ENCODE measurements at places on chromosomes 1 and 21.

DNA sequence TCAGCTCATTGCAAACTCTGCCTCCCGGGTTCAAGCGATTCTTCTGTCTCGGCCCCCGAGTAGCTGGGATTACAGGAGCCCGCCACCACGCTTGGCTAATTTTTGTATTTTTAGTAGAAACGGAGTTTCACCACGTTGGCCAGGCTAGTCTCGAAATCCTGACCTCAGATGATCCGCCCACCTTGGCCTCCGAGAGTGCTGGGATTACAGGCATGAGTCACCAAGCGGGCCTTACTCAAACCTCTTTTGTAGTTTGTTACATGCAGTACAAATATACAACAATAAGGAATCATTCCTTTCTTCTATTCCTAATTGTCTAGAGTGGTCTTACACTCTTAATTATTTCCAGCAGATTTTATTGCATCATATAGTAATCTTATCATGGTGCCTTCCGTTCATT lies 16.6 kb downstream of the SPATA17 start:
- DNase-seq = no peak

DNA sequence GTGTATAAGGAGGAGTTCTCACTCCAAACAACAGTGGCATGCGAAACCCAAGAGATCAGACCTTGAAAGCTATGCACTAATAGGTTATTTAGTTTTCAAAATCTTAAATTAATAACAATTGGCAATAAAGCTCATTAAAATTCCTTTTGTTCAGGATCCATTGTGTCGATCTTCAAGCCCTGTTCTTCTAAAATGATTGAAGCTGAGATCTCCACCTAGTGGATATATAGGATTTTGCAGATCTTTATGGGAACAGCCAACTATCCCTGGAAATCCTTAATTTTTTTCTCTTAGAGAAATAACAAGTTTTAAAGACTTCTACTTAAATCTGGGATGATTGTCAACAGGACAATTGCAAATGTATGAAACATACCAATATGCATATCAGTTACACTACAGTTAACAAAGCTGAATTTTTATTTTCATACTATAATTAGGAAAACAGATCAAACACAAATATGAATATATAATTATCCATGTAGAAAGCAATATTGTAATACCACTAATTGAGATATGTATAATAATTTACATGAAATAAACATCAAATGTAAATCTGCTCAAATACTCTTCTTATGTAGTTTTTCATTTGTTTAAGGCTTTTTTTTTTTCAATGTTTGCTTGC lies 43.3 kb downstream of the LRRC53 start:
- DNase-seq = peak; percentile 20

GRCh38 chr1:233907151-233907550 lies 2.7 kb downstream of the SLC35F3 start:
- DNase-seq = no peak

GRCh38 chr21:45535341-45536081 lies 6.7 kb downstream of the SLC19A1 start:
- no peak for DNase-seq

GRCh38 chr1:43801203-43801602 lies 93.9 kb downstream of the ST3GAL3 start:
- no peak for DNase-seq

- DNase-seq = no peak
Measured at GRCh38 chr1:190864013-190864641, 386.5 kb upstream of the BRINP3 start.

DNA sequence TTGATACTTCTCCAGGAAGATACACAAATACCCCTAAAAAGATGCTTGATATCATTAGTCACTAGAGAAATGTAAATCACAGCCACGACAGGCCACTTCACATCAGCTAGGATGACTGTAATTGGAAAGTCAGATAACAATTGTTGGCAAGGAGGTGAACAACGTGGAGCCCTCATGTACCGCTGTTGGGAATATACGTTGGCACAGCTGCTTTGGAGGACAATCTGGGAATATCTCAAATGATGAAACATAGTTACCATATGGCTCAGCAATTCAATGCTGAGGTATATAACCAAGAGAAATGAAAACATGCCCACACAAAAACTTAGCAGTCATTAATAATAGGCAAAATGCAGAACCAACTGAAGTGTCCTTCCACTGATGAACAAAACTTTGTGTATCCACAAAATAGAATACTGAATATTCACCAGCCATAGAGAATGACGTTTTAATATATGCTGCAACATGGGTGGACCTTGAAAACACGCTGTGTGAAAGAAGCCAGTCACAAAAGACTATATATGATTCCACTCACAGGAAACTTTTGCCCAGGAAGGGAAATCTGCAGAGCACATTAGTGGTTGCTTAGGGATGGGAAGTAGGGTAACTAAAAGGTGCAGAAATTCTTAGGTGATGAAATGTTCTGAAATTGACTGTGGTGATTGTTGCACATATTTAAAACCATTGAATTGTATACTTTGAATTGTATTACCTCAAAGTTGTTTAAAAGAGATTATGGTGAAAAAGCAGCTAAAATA lies 95.4 kb downstream of the AHCTF1 start:
- no peak for DNase-seq

DNA sequence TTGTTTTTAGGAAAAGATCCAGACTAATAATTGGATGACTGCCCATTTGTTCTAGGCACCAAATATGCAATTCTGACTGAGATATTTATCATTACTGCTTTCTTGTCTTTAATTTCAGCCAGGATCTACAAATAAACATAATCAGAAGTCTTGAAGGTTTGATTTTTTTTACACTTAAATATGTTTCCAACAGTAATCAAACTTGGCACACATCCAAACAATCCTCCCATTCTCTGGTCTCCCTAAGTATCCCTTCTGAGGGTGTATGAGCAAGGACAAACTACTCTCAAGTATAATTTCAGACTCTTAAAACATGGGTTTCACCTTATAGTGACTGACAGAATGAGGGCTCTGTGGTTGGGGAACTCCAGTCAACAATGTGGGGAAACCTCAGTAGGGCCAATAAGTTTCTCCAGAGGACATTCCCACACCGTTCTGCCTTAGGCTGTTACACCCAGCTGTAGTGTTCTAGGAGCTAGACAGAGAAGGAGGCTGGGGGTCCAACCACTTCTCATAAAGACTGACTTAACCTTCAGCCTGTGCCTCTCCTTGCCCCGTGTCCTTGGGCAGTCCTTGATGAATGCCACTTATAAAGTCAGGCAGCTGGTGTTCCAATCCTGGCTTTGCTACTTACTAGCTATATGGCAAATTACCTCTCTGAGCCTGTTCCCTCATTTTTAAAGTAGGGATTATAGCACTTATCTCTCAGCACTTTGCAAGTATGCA lies 1.5 kb upstream of the PALMD start:
- DNase-seq = no peak

DNA sequence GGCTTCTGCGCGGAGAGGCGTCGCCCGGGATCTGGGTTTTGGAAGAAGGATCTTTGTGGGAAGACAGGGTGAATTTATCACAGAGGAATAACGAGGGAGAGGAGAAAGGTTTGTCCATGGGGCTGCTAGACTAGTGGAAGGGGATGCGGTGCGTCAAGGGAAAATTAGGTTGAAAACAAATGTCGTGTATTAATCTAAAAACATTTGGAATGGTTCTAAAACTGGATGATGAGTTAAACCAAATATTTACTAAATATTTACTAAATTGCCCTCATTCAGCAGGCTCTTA lies 647 bp downstream of the RO60 start:
- no peak for DNase-seq

GRCh38 chr1:6438047-6438525 lies 13.5 kb downstream of the ESPN start:
- DNase-seq = peak; percentile 75

- no peak for DNase-seq
Measured at GRCh38 chr1:197904126-197904787, 1.8 kb downstream of the C1orf53 start.

DNA sequence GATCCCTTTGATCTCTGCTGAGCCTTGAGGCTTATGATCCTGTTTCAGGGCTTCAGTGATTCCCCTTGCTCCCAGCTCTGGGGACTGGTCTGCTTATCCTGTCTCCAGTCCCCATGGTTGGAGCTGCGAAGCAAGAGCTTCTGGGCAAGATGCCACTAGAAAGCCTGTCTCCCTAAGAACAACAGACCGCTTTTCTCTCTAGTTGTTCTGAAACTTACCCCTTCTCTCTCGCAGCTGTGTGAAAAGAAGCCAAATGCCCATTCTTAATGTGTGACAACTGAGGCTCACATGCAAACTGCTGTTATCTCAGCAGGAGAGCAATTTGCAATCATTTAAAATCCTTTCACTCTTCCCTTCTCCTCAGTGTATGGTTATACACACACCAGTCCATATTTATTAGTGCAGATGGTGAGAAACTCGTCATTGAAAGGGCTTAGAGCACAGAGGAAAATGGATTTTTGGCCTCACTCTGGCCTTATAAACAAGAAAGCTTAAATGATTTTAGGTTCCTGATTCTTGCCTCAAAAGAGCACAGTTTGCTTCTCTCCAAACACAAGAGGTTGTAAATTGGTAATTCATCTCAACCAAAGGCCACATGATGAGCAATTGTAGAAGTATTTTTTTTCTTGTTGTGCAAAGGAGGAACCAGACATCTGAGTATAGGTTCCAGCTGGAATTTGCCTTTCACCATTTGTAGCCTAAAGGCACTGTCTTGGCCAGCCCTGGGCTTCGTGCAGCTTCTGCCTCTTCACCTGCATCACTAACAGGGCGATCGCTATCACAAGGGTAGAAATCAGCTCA lies 179.2 kb upstream of the LMO4 start:
- no peak for DNase-seq

DNA sequence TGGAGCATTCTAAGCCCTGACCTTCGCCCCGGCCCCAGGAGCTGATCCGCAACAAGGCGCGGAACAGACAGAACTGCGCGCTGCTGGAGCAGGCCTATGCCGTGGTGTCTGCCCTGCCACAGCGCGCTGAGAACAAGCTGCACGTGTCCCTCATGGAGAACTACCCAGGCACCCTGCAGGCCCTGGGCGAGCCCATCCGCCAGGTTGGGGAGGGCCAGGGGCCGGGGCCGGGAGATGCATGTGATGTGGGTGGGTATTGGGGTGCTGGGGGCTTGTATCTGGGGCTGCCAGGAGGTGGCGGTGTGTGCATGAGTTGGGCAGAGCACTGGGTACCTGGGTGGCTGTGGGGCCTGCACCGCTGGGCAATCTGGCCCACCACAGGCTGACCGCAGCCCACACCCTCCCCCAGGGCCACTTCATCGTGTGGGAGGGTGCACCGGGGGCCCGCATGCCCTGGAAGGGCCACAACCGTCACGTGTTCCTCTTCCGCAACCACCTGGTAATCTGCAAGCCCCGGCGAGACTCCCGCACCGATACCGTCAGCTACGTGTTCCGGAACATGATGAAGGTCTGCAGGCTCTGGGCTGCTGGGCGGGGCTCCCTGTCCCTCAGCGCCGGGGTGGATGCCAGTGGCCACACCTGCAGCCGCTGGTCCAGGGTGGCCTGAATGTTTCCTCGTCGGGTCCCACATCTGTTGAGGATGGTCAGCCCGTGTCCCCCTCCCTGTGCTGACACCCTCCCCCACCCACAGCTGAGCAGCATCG lies 65.8 kb downstream of the TRIM11 start:
- no peak for DNase-seq

GRCh38 chr21:36994501-36995158 lies 11.9 kb upstream of the RIPPLY3 start:
- DNase-seq = peak; percentile 50

GRCh38 chr1:100440075-100440809 lies 87.9 kb downstream of the CDC14A start:
- peak; percentile 89 for DNase-seq

GRCh38 chr1:201505503-201505890 lies 1.4 kb downstream of the CSRP1 start:
- no peak for DNase-seq

DNA sequence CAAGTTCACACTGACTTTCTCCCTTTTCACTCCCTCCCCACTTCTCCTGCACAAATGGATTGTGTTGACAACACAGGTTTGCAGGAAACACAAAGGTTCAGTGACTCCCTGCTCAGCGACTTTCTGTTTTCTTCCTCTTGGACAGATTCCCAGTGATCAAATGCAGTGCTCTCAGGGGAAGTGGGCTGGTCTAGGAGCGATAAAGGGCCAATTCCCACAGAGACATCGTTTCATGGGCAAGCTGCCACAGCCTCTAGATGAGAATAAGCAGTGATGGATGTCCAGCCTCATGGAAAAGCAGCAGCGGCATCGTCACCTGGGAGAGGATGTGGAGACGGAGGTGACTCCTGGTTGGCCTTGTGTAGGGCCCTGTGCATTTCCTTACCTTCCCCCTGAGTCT lies 30.6 kb downstream of the FYB2 start:
- no peak for DNase-seq

DNA sequence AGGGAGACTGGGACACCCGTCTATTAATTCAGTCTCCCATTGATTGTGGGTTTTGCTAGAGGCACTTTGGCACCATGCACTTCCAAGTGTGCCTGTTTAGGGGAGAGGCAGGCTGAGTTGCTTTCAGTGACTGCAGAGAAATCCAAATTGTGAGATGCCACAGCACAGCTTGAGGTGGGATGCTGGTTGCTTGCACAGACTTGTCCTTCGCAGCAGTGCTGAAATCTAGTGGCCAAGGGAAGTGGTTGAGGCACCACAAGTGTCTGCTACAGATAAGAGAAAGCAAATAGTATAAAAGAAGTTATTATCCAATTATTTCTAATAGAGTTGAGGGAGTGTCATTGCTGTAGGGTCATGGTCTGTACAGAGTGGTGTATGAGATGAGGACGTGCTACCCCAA lies 40.0 kb upstream of the APP start:
- no peak for DNase-seq

GRCh38 chr1:177864538-177865305 lies 105.1 kb downstream of the SEC16B start:
- DNase-seq = no peak

DNA sequence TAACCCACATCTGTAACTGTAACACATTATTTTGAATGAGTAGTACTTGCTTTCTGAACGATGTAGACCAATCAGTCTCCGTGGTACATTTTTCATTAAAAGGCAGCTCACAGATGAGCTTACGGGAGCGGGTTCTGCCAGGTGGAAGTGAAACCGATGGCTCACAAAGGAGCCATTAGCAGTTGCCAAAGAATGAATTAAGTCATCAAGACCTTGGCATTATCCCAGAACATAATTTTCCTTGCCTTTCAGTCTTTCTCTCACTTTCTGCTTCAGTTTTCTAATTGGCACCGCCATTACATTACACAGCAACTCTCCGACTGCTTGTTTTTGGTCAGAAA lies 33.5 kb upstream of the UTS2 start:
- DNase-seq = no peak

GRCh38 chr1:22119626-22120468 lies 23.1 kb downstream of the WNT4 start:
- no peak for DNase-seq

DNA sequence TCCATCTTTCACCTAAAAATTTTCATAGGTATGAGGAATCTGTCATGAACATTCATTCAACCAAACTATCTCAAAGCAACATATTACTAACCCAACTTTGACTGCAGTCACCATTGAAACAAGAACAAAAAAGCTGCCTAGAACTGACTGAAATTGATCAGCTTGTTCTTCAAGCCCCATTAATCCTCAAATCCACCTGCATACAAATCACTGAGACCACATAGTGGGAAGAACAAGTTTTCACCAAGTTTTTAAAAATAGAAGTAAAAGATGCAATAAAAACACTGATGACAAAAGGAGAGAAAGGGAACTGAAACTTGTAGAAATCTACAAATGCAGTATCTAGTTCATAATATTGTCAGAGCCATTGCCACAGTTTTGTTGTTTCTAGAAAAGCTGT lies 6.1 kb downstream of the SORT1 start:
- DNase-seq = no peak

GRCh38 chr1:11320153-11320936 lies 47.3 kb downstream of the UBIAD1 start:
- DNase-seq = peak; percentile 26

Measured in activated CD4-positive, alpha-beta T cell treated with anti-CD3 and anti-CD28 coated beads, Interleukin-2, amount 50 U/mL, for 16 hours (primary cell).